ENCODE measurements at places on chromosomes 5 and 9.

DNA sequence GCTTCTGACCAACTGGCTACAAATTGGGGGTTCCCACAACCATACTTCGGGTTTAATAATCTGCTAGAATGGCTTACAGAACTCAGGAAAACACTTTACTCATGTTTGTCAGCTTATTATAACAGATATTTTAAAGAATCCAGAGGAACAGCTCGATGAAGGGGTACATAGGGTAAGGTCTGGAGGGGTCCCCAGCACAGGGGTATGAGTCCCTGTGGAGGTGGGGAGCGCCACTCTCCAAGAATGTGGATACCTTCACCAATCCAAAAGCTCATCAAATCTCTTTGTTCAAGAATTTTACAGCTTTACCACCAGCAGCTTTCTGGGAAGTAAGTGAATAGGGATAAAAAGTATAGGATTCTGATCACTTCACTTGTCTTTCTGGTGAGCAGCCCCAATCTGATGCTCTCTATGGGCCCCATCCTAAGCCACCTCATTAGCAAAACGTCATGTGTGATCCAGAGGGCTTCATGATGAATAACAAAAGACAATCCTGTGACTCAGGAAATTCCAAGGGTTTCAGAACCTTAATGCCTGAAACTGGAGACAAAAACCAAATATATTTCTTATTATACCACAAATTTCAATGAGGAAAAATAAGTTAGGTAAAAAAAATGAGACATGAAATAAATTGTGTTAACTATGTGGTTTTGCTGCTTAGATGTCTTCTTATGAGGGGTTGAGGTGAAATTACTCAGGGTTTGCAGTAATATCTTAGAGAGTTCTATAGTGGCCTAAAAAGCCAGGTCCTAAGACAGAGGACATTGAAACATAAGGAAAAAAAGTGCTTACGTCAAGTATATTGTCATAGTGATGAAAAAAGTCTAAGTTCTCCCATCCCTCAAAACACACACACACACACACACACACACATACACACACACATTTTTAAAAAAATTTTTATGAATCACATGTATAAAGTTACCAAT is 290.5 kb downstream of the ANXA1 start:
- DNase-seq, result no peak

DNA sequence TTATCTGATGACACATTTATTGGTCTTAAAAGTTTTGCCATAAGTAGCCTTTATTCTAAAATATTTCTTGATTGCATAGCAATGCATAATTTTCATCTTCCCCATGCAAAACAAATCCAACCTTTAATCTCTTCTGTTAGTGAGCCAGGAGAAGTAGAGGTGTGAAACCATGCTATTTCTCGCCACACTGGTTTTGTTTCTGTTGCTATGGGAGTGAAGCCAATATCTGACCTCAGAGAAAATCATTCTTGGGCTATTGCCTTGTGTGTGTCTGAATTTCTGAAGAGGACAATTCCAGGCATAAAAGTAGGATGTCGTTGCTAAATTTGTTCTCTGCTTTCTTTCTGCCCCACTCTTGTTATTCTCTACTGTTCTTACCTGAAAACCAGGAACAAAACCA is 183.6 kb downstream of the PTTG1 start:
- DNase-seq, result no peak

GRCh38 chr5:176174345-176175025 is 63.7 kb upstream of the SIMC1 start:
- DNase-seq, result no peak

GRCh38 chr9:126546036-126546435 is 67.7 kb upstream of the LMX1B start:
- DNase-seq, result no peak

DNA sequence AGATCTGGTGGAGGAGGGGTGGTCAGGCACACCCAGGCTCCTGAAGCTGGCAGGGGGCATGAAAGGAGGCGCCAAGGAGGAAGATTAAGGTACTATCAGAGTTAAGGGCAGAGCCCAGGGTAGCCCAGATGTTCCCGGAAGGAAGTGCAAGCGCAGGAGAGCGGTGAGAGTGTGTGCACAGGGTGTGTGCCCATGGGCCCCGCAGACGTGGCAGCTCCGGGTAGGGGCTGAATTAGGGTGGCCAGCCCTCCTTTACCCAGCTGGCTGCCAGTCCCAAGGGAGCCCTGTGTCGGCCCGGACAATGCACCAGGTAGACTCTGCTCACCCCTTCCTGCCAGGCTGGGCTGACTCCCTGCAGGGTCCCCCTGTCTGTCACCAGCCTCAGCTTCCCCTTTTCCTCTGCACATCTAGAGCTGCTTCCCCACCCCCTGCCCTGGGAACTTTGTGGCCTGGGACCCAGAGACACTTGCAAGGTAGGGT is at the start of gene SMIM33:
TSS of gene SMIM33 (plus strand) at position 184 of the 480 bp plus-strand sequence. CDS start at position 302, 118 bp downstream.
- no peak for DNase-seq

GRCh38 chr9:113614843-113615648 is 151.5 kb downstream of the RGS3 start:
- DNase-seq, result no peak

GRCh38 chr9:17578911-17579793 is at the start of gene SH3GL2:
Gene SH3GL2, plus strand, starts transcription at chr9:17579066.
- DNase-seq, result no peak

GRCh38 chr9:376115-376514 is 161.4 kb downstream of the DOCK8 start:
- no peak for DNase-seq

- no peak for DNase-seq
These were observed 152.2 kb downstream of the GABBR2 start for GRCh38 chr9:98556511-98556910.

DNA sequence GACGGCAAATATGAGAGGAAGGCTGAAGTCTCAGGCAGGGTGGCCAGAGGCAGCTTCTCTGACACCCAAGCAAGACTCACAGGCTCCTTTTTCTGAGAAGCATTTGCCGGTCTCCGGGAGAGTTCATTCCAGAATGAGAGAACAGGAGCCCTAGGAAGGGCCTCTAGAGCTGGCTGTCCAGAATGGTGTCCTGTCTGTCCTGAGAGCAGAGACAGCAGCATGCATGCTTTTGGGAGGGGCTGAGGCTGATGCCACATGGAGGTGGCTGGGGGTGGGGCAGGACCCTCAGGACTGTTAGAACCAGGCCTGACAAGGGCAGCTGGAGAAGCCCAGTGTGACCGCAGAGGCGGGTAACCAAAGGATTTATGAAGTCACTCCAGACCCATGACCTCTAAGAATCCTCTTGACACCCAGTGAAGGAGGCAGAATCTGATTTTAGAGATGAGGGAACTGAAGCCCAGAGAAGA is 60.0 kb downstream of the SHB start:
- no peak for DNase-seq

DNA sequence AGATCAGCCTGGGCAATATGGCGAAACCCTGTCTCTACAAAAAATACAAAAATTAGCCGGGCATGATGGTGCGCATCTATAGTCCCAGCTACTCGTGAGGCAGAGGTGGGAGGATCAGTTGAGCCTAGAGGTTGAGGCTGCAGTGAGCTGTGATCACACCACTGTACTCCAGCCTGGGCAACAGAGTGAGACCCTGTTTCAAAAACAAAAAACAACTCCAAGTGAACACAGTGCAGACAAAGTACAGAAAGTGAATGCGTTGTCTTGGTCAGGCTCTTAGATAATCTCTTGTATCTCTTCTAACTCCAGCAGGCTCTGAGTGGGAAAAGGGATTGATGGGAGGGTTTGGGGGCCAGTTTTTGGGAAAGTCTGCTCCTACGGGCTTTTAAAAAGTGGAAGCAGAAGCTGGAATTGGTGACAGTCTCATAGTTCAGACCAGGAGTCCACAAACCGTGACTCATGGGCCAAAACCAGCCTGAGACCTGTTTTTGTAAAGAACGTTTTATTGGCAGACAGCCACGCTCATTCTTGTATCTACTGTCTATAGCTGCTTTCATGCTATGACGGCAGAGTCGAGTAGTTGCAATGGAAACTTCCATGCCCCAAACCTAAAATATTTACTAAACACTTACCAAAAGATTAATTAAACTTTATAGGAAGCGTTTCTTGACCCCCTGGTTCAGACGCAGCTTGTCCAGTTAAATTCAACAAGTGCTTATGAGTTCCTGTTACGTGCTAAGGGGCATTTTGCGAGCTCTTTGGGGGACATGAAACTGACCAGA is 32.9 kb downstream of the NDST1 start:
- no peak for DNase-seq

DNA sequence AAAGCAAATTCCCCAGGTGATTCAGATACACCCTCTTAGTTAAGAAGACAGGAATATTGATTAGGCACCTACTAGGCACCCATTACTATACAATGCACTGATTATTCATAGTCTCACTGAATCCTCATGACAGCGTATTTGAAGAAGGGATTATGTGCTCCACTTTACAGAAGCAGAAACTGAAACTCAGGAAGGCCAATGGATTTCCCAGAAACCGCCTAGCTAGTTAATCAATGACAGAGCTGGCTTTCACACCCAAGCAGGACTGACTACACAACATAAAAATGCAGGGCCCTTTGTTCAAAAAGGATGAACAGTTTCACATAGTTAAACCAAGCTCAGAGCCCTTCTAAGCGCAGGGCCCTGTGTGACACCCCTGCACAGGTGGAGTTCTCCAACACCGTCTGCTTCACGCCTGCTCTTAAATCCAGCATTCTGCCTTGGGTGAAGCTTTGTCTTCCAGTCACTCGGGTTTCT is 117.3 kb downstream of the TTLL11 start:
- DNase-seq, result no peak

All from activated CD4-positive, alpha-beta T cell treated with anti-CD3 and anti-CD28 coated beads, Interleukin-2, amount 50 U/mL, for 4 hours (primary cell).